Stimulated activated CD4-positive, alpha-beta T cell treated with anti-CD3 and anti-CD28 coated beads, TNF-alpha, amount 100 ng/mL, for 24 hours (primary cell): ENCODE measurements at places on chromosomes 1 and 21.

DNA sequence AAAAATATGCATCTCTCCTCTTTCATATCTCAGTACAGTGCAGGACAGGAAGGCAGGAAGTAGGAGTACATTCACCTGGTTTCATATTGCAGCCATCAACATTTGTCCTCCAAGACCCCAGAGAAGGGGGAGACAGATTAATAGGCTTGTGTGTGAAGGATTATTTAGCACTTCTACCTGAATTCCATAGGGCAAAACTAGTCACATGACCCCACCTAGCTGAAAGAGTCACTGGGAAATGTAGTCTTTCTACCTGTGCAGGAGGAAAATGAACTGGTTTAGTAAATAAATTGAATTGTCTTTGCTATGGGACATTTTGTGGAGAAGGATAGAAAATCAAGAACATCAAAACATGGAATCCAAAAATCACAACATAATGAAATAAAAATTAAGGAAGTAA lies 13.9 kb upstream of the TRIM33 start:
- no peak for DNase-seq

DNA sequence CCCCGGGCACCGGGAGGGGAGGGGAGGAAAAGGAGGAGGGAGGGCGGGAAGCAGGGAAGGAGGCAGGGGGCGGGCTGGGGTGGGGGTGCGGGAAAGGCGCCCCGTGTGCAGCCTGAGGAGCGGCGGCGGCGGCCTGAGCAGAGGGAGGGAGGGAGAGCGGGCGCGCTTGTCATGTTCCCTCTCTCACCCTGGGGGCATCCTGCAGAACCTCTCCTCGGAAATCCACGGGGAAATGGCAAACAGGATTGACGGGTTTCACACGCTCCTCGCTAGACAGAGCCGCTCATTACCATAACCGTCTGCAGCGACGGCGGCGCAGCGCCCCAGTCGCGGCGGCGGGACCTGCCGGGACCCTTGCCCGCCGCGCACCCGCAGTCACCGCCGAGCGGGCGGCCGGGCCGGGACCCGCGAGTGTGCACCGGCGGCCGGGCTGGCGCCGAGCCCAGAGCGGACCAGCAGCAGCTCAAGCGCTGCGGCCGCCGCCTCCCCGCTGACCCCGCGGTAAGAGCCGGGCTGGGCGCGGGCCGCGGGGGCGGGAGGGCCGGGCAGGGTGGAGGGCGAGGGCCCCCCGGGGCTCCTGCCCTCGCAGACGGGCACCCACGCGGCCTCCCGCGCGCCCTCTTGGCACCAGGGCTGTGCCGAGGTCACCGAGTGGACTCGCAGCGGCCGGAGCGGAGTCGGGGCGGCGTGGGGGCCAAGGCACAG lies at the start of gene SERTAD4:
Gene SERTAD4, plus strand, starts transcription at position 286 of the 705 bp plus-strand sequence. CDS start 5,165 bp downstream, outside the sequence.
- no peak for DNase-seq

DNA sequence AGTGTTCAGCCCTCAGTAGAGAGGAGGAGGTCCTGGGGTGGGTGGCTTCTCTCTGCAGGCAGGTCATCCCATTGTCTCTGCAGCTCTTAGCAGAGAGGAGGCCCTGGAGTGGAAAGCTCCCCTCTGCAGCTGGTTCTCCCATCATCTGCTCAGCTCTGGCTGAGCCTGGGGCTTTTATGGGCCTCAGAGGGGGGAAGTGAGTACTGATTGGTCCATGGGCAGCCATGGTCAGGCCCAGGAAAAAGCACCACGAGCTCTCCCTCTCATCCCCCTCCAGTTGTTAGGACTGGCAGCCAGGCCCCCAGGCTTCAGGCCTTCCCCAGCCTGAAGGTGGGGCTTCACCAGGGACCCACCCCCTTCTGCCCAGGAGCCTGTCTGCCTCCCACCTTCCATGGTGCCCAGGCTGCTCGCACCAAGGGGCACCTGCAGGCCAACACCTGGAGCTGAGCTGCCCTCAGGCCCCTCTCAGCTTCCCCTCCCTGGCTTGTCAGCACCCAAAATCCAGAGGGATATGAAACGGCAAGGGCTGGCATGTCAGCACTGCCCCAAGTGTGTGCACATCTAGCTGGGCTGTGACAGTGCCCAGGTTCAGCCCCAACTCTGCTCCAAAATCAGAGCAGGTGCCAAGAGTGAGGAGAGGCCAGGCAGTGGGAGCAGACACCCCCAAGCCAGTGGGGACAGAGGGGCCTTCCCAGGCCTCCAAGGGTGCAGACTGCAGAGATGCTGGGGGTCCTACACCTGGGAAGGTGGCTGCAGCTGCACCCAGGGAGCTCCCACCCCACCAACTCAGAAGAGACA lies 449.0 kb downstream of the MATN1 start:
- DNase-seq = no peak

DNA sequence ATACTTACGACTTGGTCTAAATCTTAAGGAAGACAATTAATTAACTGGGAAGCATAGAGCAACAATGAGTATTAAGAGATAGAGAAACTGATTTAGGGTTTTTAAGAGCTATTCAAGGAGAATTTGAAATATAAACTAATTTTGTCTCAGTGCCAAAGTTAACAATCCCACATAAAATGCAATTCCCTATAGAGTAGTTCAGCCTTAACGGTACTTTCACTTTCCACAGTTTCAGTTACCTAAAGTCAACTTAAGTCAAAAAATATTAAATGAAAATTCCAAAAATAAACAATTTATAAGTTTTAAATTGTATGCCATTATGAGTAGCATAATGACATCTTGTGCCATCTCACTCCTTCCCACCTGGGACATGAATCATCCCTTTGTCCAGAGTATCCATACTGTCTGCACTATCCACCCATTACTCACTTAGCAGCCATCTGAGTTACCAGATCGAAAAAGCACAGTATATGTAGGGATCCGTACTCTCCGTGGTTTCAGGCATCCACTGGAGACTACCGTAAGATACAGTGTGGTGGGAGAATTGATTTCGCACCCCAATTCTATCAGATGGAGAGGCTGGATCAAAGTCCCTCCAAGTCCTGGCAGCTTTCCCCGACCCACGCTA lies 4.8 kb upstream of the SARS1 start:
- DNase-seq = no peak

DNA sequence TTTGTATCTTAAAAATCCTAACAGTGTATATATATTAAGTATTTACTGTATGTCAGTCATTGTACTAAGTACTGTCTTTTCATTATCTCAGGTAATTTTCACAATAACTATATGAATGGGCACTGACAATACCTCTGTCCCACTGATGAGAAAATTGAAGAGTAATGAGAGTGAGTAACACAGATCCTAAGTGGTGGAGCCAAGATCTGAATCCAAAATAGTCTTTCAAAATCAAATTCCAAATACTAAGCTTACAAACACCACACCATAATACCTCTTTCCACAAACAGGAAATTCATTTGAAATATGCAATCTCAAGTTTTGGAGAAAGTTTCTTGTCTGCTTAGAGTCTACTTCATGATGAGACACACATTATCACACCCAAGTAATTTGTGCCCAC lies 105.9 kb upstream of the EDEM3 start:
- DNase-seq = no peak
